ENCODE measurements at places on chromosomes 2 and 18. TPM values are rescaled to one million over a fixed set of nuclear protein-coding genes. Genes with fewer than 3 reads are reported as not detected.

Gene TEX44
- not detected for total RNA-seq

Gene FAM124B
- total RNA-seq: 17.0 TPM

Gene SPHKAP
- total RNA-seq: not detected

Gene EVX2
- not detected for total RNA-seq

Gene ANKRD29
- 8.3 TPM for total RNA-seq

Gene ACVR2A
- total RNA-seq: 31.5 TPM

Gene ABHD1
- total RNA-seq: not detected

Gene CCBE1
- total RNA-seq: 5.4 TPM

Gene COX5B
- total RNA-seq: 363 TPM

Gene STPG4
- 0.63 TPM for total RNA-seq

Gene CTIF
- total RNA-seq: 94.0 TPM

Gene GALNT14
- total RNA-seq: 1.6 TPM

DNA sequence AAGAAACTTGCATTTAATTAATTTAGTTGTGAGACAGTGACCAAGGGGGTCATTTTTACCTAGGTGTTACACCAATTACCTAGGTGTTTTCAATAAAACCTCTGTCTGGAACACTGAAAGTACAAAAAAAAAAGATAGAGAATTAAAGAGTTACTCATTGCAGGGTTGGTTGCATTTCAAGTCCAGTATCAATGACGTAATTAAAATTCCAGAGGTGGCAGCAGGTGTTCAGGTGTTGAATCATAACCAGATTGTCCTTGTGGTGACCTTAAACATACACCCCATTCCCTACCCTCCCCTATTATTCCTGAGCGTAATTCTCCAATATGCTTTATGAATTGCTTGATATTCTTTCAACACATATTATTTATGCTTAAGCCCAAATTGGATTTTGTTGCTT lies 352.0 kb upstream of the SLC8A1 start:
- no peak for DNase-seq

GRCh38 chr2:239297142-239298004 lies 103.4 kb downstream of the HDAC4 start:
- DNase-seq: no peak

- DNase-seq: no peak
These were observed 954.1 kb downstream of the DSC3 start for GRCh38 chr18:30088238-30089015.

DNA sequence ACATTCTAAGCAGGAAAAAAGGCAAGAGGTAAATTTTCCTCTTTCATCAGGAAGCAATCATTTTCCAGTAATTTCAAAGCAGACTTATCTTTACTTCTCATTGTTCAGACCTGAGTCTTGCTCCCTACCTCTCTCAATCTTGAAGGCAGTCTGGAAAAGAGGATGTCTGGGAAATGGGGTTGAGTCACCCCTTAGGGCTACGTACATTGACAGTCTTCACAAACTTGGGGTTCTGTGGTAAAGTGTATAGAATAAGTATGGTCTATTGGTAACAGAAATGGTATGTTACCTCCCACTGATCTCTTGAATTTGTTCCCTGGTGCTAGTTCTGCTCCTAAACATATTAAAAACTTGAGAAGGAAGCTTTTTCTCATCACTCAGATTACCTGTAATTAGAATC lies 361.3 kb downstream of the SS18 start:
- no peak for DNase-seq

GRCh38 chr2:6968319-6969100 lies 51.3 kb downstream of the RNF144A start:
- no peak for DNase-seq

DNA sequence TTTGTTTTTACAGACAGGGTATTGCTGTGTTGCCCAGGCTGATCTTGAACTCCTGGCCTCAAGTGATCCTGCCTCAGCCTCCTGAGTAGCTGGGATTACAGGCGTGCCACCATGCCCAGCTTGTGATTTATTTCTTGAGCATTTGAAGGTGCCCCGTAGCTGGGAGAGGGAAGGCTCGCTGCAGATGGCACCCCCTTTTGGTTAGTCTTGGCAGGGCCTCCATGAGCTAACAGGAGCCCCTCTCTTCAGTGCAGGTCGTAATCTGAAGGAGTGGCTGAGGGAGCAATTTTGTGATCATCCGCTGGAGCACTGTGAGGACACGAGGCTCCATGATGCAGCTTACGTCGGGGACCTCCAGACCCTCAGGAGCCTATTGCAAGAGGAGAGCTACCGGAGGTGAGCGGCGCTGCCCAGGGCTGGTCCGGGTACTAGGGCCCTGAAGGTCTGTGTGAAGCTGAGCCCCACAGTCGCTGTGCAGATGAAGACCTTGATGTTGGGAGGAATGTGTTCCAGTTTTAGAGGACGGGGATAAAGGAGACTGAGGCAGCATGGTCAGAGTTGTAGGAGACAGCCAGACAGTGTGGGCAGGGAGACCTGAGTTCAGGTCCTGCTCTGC lies 6.7 kb downstream of the ASB1 start:
- no peak for DNase-seq

DNA sequence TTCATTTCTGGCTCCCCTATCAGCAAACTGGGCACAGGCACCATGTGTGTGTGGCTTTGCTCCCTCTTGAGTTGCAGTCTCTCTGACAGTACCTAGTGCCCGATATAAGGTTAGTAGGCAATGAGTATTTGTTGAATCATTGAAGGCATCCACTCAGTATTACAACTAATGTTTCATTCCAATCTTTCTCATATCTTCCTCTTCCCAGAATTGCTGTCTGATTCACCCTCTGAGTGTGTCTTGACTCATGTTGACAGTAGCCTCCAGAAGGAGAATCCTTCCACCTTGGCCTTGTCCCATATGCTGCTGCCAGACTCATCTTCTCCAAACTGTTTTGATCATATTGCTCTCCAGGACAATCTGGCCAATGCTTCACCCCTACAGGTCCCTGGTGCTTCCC lies 202.5 kb downstream of the LRRTM1 start:
- DNase-seq: no peak

DNA sequence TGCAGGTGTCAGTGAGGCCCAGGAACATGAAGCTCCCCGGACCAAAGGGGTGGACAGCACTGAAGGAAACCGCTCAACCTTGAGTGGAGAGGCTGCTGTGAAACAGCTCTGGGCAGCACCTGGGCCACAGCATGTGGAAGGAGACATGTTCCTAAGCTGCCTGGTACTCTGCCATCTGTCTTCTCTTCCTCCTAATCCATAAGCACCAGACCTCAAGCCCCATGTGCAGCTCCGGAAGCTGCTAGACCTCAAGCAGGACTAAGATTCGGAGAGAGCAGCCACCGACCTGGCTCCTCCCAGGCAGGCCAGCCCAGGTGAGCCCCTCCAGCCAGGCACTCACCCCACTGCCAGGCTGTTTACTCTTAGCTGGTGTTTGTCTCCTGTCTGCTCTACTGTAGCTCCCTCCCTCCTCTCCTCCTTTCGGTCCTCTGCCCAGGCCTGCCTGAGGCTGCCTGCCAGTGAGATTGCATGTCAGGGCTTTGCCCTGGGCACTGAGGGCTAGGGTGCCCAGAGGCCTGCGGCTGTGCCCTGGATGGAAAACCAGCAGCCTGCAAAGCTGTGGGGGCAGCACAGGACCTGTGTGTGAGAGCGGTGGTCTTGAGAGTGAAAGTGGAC lies 53.7 kb downstream of the BCL11A start:
- DNase-seq: no peak

DNA sequence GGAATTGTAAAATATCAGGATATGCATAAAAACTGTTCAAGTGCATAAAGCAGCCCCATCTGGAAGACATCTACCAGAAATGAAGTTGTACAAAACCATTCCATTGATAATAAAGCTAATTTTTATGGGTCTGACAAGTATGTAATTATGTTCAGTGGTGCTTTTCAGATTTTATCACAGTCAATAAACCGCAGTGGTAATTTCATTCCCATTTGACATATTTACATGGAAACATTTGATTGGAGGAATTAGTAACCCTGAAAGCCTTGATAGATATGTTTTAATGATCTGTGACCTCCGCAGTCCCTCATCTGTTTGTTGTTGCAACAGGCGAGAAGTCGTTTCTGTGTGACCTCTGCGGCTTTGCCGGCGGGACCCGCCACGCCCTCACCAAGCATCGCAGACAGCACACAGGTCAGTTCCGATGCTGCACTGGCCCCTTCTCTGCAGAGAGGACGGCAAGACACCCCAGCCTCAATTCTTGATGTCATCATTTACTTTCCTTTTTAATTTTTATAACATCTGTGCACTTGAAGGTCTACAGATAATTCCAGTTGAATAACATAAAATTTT lies 283.1 kb downstream of the ZNF407 start:
- no peak for DNase-seq

DNA sequence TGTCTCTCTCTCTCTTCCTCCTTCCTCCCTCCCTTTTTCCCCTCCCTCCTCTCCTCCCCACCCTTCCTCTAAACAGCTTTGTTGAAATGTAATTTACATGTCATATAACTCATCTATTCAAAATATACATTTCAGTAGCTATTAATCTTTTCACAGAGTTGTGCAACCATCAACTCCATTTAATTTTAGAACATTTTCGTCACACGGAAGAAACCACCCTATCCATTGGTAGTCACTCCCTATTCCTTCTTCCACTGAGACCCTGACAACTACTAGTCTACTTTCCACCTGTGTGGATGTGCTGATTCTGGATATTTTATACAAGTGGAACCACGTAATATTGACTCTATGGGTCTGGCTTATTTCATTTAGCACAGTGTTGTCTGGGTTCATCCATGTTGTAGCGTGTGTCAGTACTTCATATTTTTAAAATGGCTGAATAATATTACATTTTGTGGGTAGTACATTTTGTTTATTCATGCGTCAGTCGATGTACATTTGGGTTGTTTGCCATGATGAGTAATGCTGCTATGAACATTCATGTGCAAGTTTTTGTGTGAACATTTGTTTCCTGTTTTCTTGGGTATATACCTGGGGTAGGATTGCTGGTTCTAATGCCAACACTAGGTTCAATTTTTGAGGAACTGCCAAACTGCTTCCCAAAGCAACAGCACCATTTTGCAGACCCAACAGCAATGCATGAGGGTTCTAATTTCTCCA lies 100.1 kb upstream of the GCFC2 start:
- DNase-seq: no peak

GRCh38 chr2:193845604-193846003 lies 1650.9 kb upstream of the TMEFF2 start:
- no peak for DNase-seq

DNA sequence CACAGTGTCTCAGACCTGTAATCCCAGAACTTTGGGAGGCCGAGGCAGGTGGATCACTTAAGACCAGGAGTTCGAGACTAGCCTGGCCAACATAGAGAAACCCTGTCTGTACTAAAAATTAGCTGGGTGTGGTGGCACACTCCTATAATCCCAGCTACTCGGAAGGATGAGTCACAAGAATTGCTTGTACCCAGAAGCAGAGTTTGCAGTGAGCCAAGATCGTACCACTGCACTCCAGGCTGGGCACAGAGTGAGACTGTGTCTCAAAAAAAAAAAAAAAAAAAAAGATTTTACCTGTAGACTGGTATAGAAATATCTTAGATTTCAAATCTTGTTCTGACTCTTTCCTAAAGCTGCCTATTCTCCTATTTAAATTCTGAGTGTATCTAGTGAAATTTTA lies 7.2 kb upstream of the KLHL29 start:
- DNase-seq: no peak

DNA sequence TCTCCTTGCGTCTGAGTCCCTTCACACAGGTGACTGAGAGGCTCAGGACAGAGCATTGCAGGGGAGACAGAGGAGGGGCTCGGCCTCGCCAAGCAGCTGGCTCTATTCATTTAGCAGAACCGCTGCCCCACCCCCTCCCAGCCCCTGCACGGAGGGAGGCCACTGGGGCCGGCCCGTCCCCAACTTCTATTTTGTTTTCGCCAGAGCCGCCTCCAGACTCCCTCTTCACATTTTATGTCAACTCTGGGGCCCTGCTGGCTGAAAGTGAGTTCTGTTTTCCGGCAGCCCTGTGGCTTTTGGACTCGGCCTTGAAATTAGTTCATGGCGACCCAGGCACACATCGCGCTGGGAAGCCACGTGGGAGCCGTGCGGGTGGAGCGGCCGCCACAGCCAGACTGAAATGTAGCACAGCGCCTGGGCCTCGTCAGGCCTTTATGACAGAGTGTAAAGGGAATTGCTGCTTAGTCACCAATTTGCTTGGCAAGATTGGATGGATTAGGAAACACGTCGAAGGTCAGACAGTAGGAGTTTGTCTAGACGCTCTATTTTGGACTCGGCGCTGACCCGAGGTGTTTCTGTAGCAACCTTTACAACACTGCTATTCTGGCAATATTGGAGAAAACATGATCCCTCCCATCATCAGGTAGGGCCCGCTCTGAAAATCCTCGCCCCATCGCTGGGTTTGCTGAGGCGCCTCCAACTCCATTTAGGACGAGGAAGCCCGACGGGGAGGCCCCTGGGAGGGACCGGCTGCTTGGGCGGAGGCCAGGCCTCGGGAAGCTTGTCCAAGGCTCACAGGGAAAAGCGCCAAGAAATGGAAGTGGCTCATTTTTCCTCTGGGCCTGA lies 90.7 kb upstream of the CTDP1 start:
- peak; percentile 54 for DNase-seq

DNA sequence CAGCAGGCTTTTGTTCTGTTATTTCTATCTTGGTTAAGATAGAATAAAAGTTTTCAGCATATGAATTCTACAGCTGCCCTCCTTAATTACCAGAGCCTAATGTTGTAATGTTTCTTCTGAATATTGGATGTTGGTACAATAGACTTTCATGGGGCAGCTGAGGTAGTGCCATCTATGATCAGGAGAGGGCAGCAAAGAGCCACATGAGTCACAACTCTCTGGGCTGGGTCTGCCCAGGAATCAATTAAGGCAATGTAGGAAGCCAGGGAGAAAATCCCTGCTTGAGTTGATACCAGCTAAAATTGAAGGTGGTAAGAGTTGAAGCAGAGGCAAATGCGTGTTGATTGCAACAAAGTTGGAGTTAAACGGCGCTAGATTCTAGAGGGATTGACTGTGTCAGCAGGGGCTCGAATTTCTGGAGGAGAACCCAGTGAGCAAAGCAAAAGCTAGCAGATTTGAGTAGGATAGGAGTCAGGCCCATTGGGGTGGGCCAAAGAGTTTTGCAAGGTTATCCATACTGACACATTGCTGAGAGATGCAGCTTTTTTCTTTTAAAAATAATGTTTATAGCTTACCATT lies 10.6 kb upstream of the MC5R start:
- peak; percentile 71 for DNase-seq

- DNase-seq: no peak
These were observed 62.4 kb upstream of the SKOR2 start for GRCh38 chr18:47313901-47314300.

DNA sequence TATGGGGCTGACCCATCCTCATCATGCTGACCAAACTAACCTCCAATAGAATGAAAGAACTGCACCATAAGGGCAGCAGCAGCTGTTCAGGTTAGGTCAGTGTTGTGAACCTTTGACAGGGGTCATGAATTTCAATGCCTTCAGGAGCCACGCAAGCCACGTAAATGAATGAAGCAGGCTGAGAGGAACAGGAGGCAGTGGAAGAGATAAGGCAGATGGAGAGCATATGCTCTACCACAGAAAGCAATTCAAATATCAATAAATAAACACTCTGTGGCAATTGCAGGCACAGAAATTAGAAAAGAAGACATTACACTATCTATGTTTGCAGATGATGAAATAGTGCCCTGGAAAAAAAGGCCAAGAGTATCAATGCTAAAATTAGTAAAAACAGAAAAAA lies 56.3 kb downstream of the SCG2 start:
- DNase-seq: no peak

- no peak for DNase-seq
These were observed 238.5 kb downstream of the ALPK2 start for GRCh38 chr18:58390399-58390798.

GRCh38 chr18:22840606-22841144 lies 92.5 kb upstream of the RBBP8 start:
- no peak for DNase-seq

GRCh38 chr2:71456617-71457016 lies 3.3 kb downstream of the DYSF start:
- no peak for DNase-seq

GRCh38 chr2:8133363-8133762 lies 548.5 kb upstream of the ID2 start:
- DNase-seq: no peak

All from omental fat pad (tissue), 4 donors.